ENCODE measurements at places on chromosomes 5 and 9. TPM values are rescaled to one million over a fixed set of nuclear protein-coding genes. Genes with fewer than 3 reads are reported as not detected.
A peak's percentile ranks its signal among the peaks of the same experiment; 100 is the strongest.

The AFAP1L1 gene
- 10.3 TPM for total RNA-seq

- no peak for DNase-seq
These were observed 29.0 kb downstream of the THBS4 start for GRCh38 chr5:80064124-80064523.

The OR1K1 gene
- total RNA-seq = not detected

DNA sequence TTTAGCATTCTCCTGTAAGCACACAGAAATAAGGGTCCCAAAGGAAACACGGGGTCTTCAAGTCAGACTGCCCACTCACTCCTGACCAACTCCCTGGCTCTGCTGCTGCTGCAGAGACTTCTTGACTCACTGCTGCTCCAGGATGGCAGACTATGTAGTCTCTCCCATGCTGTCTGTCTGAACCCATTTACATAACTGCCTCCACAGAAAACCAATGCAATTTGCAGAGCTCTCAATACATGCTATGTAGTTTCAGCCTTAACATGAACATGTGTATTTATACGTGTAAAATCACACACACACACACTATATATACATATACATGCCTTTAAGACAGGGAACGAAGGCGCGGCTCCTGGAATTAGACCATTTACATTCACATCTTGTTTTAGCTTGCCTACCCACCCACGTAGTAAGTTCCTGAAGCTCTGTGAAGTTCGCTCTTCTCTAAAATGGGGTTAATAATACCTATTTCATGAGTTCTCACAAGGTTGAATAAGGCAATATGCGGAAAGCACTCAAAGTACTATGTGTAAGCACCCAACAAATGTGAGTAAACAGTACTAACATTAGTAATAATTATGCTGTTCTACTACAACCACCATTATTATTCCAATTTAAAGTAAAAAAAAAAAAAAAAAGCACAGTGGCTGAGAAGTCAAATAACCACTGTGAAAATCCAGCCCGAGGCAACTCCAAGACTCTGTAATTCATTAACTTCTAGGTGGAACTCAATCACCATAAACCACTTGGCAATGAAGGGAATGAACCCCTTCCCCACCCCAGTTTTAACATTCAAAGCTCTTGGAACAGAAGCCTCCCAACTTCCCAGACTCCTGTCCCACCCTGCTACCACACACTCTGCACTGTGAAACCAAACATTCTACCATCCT lies 31.8 kb downstream of the PRELID2 start:
- no peak for DNase-seq

- no peak for DNase-seq
These were observed 24.4 kb upstream of the C5orf46 start for GRCh38 chr5:147930769-147931168.

The COL5A1 gene
- total RNA-seq = 36.0 TPM

DNA sequence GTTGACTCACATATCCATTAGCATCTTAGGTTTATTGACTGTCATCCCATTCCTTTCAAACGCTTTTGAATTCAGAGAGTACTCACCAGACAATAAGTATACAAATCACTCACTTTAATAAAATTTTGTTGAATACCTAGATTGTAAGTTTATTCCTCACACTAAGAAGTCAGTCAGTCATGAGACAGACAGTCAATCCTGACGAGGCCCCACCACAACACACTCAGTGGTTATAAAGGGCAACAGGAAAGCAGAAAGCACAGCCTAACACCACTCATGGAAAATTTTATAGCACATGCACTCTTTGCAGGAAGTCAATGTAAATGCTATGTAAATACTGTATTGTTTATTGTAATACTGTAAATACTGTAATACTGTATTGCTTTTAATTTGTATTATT lies 176.3 kb upstream of the PTGER4 start:
- DNase-seq = no peak

DNA sequence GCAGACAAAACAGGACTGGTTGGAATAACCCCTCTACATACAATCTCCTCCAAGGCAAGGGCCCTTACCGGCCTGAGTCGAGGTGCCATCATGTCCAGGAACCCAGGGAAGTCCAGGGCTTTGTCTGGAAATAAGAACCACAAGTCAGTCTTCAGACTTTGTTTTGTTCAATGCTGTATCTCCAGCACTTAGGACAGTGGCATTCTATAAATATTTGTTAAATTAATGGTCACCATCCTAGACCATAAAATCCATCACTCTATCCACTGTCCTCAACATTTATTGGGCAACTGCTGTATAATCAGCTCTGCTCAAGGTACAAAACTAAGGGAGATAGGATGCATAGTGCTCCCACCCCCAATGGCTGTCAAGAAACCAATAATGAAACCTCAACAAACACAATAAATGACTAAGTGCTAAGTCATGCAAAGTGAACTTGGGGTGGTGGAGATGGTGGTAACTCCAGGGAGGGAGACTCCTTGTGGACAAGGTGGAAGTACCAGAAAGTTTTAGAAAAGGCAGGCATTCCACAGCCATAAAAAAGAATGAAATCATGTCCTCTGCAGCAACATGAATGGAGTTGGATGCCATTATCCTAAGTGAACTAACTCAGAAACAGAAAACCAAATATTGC lies 5.0 kb downstream of the RELL2 start:
- no peak for DNase-seq

GRCh38 chr5:36373527-36374086 lies 71.9 kb upstream of the RANBP3L start:
- DNase-seq = peak; percentile 67

- no peak for DNase-seq
These were observed 381.1 kb downstream of the ZNF608 start for GRCh38 chr5:124365361-124365801.

GRCh38 chr9:5553211-5553610 lies 42.9 kb downstream of the PDCD1LG2 start:
- no peak for DNase-seq

DNA sequence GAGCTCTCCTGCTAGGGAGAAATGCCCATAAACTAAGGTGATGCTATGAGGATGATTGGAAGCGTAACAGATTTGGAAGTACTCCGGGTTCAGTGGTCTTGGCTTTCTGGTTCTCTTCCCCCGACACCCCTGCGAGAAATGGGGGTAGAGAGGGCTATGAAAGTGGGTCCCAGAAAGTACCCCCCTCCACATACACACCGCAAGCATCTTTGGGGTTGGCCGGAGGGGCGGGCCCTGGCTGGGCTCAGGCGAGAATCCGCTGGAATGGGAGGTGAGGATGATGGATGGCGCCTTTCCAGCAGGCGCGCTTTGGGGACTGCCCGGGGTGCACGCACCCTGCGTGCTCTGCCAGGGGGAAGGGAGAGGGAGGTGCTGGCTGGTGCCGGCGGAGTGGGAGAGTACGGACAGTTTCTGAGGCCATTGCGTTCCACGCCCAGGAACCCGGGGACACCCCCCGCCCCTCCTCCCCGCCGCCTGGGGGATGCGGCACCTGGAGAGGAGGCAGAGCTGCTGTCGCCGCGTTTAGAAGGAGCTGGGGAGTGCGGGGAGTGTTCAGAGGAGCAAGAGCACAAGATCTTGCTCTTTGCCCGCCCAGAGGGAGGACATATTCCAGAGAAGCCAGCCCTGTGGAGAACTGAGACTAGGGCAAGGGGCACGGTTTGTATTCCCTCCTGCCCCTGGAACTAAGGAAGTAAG lies 1.9 kb downstream of the PCSK5 start:
- DNase-seq = peak; percentile 14

- no peak for DNase-seq
These were observed 32.8 kb downstream of the ZNF474 start for GRCh38 chr5:122162100-122162638.

- no peak for DNase-seq
These were observed 6.8 kb downstream of the IL13 start for GRCh38 chr5:132664696-132665209.

DNA sequence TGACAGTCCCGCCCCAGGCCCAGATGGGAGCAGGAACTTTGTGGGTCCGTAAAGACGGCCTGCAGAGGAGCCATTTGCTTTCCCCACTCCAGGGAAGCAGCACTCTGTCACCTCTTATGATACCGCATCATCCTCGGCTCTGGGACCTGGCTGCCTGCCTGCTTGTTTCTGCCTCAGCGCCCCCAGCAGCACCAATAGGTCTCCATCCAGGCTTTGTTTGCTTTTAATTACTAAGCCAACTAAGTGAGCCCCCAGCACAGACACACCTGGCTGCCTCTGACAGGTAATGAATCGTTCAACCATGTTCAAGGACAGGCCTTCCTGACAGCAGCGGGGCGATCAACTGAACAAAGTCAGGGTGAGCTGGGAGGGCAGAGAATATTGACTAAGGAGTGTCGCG lies 141.4 kb downstream of the C5orf15 start:
- DNase-seq = no peak

- no peak for DNase-seq
These were observed 16.4 kb downstream of the SLCO4C1 start for GRCh38 chr5:102279711-102280110.

The ZFP2 gene
- 5.5 TPM for total RNA-seq

DNA sequence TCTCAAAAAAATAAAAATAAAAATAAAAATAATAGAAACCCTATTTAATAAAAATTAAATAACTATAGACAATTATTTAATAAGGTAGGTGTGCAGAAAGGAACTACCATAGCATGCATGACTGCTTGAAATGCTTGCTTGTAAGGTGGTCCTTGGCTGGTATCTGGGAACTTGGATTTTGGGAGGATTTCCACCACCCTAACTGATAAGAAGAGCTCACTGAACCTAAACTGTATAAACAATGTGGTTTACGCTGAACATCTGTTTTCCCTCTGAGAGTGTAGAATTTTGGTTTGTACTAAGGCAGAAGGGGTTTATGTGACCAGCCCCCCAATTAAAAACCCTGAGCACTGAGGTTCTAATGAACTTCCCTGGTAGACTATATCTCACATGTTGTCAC lies 31.2 kb downstream of the CPLANE1 start:
- no peak for DNase-seq
